ENCODE measurements at places on chromosomes 6 and 20.

DNA sequence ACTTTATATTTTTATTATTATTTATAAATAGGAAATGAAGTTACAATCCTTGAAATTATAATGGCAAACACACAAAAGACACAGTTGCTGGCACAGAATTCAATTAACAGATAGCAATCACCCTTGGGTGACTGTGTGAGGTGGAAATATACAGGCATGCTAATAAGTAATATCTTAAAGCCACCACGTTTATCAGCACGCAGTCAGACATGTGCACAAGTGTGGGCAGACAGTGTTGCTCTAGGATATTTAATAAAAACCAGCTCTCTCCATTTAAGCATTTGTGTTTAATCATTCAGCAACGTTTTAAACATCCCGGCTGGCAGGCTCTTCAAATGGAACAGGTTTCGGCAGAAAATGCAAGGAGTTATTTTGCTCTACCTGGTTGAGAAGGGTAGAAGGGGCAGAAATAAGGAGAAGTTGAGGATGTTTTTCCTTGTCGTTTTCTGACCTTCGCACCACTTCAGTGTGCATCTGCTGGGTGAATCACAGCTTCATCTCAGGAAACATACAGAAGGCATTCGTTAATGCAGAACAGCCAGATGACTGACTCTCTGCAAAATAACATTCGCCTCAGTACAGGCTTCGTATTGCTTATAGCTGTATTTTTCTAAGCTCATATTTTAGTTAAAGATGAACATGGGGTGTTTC, 585.1 kb downstream of the QKI start:
- no peak for DNase-seq

DNA sequence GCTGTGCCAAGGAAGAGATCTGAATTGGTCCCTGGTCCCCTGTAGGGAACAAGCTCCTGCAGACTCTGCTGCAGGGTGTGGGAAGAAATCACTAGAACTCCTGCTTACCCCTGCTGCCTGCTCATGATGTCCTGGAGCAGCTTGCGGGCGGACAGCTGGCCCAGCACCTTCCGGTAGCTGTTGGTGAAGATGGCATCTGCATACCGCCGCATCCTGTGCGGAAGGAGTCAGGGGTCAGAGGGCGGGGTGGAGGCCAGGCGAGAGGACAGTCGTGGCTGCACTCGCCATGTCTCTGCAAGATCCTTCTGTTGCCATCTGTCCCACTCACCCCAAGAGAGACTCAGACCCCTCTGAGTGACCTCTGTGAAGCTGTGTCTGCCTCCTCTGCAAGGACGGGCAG, 5.3 kb downstream of the GHRH start:
- no peak for DNase-seq

DNA sequence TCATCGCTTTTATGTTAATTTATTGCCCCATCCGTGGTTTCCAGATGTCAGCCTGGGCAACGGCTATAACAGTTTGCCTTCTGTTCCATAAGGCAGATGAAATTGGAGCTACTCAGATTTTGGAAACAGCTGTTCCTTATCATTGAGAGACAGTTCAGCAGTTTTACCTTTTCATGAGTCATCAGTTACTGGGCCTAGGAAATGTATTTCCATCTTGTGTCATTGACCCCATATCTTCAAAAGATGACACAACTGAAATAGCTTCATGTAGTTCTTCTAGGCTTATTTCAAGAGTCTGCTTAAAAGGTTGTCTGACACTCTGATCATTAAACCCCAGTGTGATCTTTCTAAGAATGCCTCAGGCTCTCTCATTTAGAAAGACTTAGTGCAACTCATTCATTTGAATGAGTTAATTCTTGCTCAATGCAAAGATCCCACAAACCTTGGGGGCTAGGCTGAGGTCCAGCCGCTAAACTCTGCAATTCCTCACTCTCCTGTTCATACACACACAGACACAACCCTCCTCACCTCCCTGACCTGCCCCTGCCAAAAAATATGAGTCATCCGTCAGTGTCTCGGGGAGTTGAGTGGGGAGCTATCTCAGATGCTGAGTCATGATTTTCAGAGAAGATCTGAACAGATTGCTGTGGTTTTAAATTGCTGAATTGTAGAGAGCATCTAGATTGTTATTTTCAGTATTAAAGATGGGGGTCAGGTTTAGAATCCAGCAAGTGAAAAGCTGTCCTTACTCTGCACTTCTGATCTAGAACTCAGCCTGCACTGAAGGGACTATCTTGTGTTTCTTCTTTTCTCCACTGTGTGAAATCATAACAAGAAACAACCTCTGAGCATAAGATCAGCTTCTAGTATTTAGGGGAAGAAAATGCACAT, 61.8 kb downstream of the RPP40 start:
- no peak for DNase-seq

- DNase-seq: no peak
Observed at GRCh38 chr20:33773412-33774089, 37.6 kb upstream of the CHMP4B start.

GRCh38 chr6:134199848-134200606, 117.9 kb downstream of the SGK1 start:
- DNase-seq: no peak

DNA sequence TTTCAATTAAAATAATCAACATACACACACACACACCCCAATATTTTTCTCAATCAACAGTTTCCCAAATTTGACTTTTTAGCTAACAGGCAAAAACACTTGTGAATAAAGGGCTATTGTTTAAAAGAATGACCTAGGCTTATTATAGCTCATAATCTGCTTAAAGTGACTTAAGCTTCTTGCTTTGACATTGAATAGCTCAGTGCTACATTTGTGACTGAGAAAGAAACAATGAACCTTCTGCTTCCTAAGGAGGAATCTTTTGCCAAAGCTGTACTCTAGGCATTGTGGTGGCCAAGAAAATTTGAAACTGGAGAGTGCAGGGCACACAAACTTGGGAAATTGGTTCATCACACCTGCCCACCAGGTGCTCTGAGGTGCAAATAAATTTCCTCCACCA, 282.0 kb downstream of the SYNE1 start:
- DNase-seq: no peak

GRCh38 chr6:14728396-14729024, 517.4 kb upstream of the JARID2 start:
- DNase-seq: no peak

- no peak for DNase-seq
Observed at GRCh38 chr20:50744143-50744792, 12.9 kb downstream of the PARD6B start.

GRCh38 chr6:32070814-32071543, 32.8 kb downstream of the CYP21A2 start:
- no peak for DNase-seq

- no peak for DNase-seq
Observed at GRCh38 chr6:21999012-21999528, 297.8 kb downstream of the PRL start.

DNA sequence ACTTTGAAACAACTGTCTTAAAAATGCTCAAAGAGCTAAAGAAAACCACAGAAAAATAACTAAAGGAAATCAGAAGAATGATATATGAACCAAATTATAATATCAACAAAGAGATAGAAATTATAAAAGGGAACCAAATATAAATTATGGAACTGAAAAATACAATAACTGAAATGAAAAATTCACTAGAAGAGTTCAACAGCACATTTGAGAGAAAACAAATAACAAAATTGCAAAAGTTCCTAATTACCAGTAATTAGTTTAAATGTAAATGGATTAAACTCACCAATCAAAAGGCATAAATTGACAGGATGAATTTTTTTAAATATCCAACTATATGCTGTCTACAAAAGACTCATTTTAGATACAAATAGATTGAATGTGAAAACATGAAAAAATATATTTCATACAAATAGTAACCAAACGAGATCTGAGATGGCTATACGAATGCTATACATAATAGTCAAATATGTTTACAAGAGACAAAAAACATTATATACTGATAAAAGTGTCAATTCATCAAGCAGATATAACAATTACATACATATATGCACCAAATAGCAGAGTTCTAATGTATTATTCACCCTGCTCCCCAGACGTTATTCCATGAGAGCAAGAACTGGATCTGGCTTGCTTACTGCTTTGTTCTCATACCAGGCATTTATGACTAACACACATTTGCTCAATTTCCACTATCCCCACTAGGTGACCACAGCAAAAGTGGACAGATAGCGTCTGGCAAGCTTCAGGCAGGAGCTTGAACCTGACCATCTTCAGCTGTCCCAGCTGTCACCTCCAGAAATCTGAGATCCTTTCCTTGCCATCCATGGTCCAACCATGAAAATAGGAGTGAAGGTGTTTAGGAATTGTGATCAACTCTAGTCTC, 72.4 kb upstream of the SIRPA start:
- DNase-seq: no peak

DNA sequence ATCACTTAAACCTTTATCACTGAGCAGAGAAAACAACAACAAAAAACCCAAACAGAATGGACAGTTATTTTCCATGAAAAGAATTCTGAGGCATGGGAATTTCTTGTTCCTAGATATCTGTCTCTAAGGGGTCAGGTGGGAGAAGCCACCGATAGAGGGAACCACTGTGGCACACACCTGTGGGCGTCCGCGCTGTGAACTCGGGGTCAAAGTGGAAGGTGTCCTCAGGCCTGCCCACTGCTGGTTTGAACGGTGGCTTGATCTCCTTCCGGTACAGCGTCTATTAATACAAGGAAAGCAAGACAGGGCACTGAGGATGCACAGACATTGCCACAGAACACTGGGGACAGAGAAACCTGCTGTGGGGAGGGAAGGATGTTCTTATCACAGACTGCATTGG, 76.5 kb upstream of the MPC1 start:
- no peak for DNase-seq

- DNase-seq: no peak
Observed at GRCh38 chr6:113873043-113873667, 16.0 kb downstream of the MARCKS start.

DNA sequence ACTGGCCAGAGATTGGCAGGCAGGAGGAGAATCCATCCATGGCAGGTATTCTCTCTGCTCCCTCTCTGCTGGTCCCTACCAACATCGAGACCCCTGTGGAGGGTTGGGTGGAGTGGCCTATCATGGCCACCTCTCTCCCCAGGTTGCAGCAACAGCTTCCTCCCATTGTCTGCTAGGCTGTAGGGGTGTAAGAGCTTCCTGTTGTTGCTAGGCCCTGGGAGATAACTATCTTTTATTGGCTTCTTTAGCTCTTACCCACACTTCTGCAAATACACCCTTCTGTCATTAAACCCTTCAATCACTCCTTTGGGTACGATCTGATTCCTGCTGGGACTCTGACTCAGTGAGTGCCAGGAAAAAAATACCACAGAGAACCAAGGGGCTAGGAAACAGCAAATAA, 66.6 kb upstream of the FAM184A start:
- DNase-seq: no peak

DNA sequence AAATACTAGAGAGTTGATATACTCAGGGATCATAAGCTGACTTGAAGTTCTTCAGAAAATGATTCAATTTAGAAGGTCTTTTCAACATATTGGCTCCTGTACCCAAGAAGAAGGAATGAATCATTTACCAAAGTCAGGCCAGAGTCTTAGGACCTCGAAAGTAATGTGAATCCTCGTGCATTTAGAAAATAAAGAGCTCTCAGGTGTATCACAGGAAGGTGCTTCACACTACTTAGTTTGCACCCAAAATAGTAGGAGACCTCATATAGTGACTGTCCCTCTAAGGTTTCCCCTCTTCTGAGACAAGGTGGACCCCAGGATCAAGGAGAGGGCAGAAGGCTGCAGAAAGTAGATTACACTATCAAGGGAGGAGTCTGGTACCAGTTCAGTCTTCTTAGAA, 71.8 kb downstream of the F13A1 start:
- DNase-seq: no peak

DNA sequence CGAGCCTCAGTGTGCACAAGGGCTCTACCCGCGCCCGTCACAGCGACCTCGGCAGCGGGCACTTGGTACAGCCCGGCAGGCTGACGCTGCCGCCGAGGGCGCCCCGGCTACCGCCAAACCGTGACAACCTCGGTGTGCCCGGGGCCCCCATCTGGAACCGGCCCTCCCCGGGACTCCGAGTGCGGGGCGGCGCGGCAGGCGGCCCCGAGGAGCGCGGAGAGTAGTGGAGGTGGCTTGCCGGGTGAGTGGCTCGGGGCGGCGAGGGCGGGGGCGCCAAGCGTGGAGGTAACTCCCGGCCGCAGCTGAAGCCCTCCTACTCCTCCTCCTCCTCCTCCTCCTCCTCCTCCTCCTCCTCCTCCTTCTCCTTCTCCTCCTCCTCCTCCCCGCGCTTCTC, at the start of gene ISM1:
Gene ISM1 (plus strand): TSS at position 371 of the 394 bp plus-strand sequence. CDS start 503 bp downstream, outside the sequence.
- no peak for DNase-seq

- DNase-seq: no peak
Observed at GRCh38 chr6:35713006-35713767, 23.6 kb upstream of the ARMC12 start.

- DNase-seq: no peak
Observed at GRCh38 chr6:116511424-116512110, at the start of gene CALHM5. TSS of gene CALHM5 (plus strand) at chr6:116511639. CDS start at chr6:116511697, 58 bp downstream.

- DNase-seq: no peak
Observed at GRCh38 chr20:57484772-57485171, 40.2 kb downstream of the CTCFL start.

DNA sequence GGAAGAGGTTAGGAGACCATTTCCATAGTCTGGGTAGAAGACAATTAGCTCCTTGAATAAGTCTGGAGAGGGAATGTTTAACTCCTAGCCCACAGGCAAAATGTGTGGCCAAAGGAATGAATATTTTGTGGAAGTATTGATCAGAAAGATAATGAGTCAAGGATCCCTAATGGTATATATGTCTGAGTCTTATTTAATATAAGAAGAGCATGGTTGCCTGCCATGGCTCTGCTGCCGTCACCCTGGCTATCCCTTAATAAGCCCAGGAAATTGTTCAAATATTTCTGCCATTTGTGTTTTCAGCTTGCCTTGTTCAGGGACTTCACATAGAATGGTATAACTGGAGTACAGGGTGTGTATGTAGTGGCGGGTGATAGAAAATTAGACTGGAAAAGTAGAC, 18.1 kb upstream of the CALHM6 start:
- DNase-seq: no peak

- DNase-seq: no peak
Observed at GRCh38 chr6:111601886-111602285, 3.8 kb downstream of the TRAF3IP2 start.

DNA sequence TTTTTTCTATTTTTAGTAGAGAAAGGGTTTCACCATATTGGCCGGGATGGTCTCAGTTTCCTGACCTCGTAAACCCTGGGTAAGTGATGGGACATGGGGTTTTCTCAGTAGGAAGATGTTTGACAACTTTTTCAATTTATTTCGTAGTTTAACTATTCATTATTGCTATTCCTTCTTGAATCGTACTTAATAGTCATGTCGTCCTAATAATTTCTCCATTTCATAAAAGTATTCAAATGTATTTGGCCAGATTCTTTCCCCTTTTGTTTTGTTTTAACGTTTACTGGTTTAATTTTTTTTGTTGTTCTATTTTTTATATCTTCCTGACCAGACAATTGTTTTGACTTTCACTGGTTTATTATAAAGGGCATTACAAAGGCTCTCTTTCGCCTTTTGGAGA, 16.3 kb downstream of the GPX5 start:
- no peak for DNase-seq
